PC-3 (cell line): ENCODE measurements at places on chromosomes 7 and 10. TPM values are rescaled to one million over a fixed set of nuclear protein-coding genes. Genes with fewer than 3 reads are reported as not detected.

GRCh38 chr7:45917658-45918057, 3.4 kb downstream of the IGFBP3 start:
- no peaks in the 10 kb centered on the region for H3K27me3 ChIP-seq
- H3K4me1 ChIP-seq, result peaks cover 33% of the 10 kb centered on the region
- peak; percentile 81 for DNase-seq
- no peak overlapping the region for H3K27ac ChIP-seq
- H3K36me3 ChIP-seq, result peaks cover 7% of the 10 kb centered on the region; the same call in 1 of the 2 replicates

Gene ZC3HAV1L
- 8.2 and 8.7 TPM in 2 replicates for total RNA-seq

DNA sequence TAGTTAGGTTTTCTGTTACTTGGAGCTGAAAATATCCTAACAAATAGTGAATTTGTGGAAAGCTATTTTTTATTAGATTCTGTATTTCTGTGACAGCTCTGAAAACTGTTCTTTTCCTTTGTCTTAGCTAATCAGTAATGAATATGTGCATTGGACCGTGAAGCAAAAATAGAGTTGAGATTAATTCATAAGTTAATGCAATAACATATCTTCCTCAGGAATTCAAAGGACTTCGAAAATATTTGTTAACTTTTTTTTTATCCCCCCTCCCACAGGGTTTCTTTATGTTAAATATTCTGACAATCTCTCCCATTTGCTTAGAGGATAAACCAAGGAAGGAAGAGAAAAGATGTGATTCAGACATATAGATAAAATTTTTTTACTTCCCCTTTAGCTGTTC, 101.4 kb downstream of the PODXL start:
- no peak for DNase-seq
- H3K36me3 ChIP-seq, result no peaks in the 10 kb centered on the region; the same call in 1 of the 2 replicates
- H3K27me3 ChIP-seq, result no peaks in the 10 kb centered on the region
- H3K4me3 ChIP-seq, result no peak overlapping the region
- H3K4me1 ChIP-seq, result peaks cover 8% of the 10 kb centered on the region; the same call in 1 of the 2 replicates

DNA sequence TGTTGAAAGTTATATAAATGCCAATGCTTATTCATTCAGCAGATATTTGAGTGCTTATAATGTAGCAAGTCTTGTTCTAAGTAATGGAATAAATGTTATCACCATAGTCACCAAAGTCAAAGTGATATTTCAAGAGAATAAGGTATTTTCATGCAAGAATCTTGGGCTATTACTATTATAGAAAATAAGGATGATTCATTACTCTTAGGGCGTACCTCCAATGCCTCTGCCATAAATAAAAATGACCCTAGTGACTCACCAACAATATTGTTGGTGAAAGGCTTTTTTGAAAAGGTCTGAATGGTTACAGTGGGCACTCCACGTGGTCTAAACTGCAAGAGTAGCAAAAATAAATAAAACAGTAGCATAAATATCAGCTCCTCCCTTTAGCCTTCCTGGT, 68.4 kb downstream of the RALA start:
- H3K36me3 ChIP-seq, result peaks cover 16% of the 10 kb centered on the region
- peak overlapping the region; percentile 12; the same call in 1 of the 2 replicates for H3K27ac ChIP-seq

Gene RARRES2
- 1.6 TPM in 1 of 2 replicates, not detected in the other for total RNA-seq

Gene ZNF479
- not detected in 2 replicates for total RNA-seq

- H3K4me3 ChIP-seq, result peak within 1 kb of the TSS; percentile 89
- H3K27me3 ChIP-seq, result no peaks in the 10 kb centered on the region
- DNase-seq, result peak; percentile 94
- H3K36me3 ChIP-seq, result no peaks in the 10 kb centered on the region
- peak within 1 kb of the TSS; percentile 49 for H3K27ac ChIP-seq
- H3K4me1 ChIP-seq, result peaks cover 18% of the 10 kb centered on the region
Measured at GRCh38 chr7:150378853-150379440, at the start of gene ZNF775. TSS of gene ZNF775 (plus strand) at chr7:150379330. CDS start at chr7:150388471, 9,141 bp downstream.

Gene C10orf62
- total RNA-seq, result not detected in 2 replicates

Gene PAPSS2
- total RNA-seq, result 16.4 and 17.3 TPM in 2 replicates

Gene ADRB1
- 0.15 and 0.29 TPM in 2 replicates for total RNA-seq

- no peaks in the 10 kb centered on the region for H3K27me3 ChIP-seq
- no peaks in the 10 kb centered on the region for H3K36me3 ChIP-seq
- no peak overlapping the region for H3K27ac ChIP-seq
- peak; percentile 79 for DNase-seq
- no peak overlapping the region for H3K4me3 ChIP-seq
Measured at GRCh38 chr10:63819753-63820329, 298.6 kb downstream of the REEP3 start.

DNA sequence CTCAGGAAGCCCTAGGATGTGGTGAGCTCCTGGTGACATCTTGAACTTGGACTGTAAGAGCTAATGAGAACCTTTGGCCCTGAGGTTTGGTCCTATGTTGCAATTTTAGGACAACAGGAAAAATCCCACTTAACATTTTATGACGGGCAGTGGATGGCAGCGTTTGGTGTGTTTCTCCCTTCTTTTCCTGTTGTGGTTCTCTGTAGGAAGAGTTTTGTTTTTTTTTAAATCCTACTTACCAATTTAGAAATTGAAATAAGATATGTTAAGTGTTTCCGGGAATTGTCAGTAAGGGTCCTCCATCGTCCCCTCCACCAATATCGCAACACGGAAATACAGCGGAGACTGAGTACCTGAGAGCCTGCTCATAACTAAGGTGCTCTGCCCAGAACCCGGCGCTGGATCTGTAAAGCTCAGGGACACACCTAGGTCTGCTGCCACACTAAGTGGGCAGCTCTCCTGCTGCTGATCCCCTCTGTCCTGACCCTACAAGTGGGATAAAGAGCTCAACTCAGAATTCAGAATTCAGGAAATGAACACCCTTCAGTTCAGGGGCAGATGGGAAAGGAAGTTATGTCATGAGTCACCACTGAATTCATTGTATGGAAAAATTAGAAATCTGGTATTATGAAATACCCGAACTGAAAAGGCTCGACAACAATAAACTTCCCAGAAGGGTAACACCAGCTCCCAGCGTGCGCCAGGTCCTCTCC, 9.1 kb upstream of the PROSER2 start:
- no peak overlapping the region for H3K4me3 ChIP-seq
- DNase-seq, result peak; percentile 7
- H3K4me1 ChIP-seq, result peaks cover 3% of the 10 kb centered on the region; the same call in 1 of the 2 replicates
- no peak overlapping the region for H3K27ac ChIP-seq
- H3K27me3 ChIP-seq, result no peaks in the 10 kb centered on the region
- no peaks in the 10 kb centered on the region for H3K36me3 ChIP-seq

DNA sequence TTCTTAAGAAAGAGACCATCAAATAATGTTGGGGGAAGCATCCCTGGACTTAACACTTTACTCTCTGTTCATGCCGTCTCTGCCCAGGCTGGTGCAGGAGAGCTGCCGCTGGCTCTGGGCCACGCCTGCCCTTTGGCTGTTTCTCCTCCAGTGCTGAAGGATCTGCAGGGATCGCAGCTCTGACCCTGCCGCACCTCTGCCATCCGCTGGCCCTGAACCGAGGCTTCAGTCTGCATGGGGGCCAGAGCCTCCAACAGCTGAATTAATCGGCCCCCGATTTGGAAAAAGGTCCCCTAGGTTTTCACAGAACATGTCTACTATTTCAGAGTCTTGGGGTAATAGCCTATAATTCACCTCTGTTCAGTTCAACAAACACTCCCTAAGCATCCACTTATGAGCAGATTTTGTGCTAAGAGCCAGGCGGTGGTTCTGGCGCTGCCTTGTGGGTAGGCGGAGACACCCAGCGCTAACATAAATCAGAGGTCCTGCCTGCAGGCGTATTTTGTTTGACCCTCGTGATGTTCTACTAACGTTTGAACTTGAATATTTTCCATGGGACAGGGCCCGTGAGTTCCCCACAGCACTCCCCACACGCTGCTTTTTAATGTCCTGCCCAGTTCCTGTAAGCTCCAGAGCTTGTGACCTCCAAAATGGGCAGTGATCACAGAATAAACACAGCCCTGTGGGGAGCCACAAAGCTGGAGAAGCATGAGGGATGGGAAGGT, 99.0 kb downstream of the DYNC2I1 start:
- no peak for DNase-seq
- no peaks in the 10 kb centered on the region for H3K27me3 ChIP-seq
- H3K36me3 ChIP-seq, result peaks cover 6% of the 10 kb centered on the region
- peaks cover 8% of the 10 kb centered on the region; the same call in 1 of the 2 replicates for H3K4me1 ChIP-seq
- no peak overlapping the region for H3K4me3 ChIP-seq

Gene NEURL1
- 1.7 and 3.5 TPM in 2 replicates for total RNA-seq

DNA sequence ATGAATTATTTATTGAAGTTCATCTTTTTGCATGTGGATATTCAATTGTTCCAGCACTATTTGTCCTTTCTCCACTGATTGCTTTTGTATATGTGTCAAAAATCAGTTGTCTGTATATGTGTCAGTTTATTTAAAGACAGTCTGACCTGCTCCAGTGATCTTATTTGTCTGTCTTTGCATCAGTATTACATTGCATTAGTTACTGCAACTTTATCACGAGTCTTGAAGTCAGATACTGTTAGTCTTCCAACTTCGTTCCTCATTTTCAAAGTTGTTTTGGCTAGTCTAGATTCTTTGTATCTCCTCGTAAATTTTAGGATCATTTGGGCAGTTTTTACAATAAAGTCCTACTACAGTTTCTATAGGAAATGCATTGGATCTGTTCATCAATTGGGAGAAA, 166.4 kb downstream of the CELF2 start:
- no peaks in the 10 kb centered on the region for H3K4me1 ChIP-seq
- H3K36me3 ChIP-seq, result no peaks in the 10 kb centered on the region
- DNase-seq, result no peak
- H3K27ac ChIP-seq, result no peak overlapping the region
- no peaks in the 10 kb centered on the region for H3K27me3 ChIP-seq
- H3K4me3 ChIP-seq, result no peak overlapping the region

DNA sequence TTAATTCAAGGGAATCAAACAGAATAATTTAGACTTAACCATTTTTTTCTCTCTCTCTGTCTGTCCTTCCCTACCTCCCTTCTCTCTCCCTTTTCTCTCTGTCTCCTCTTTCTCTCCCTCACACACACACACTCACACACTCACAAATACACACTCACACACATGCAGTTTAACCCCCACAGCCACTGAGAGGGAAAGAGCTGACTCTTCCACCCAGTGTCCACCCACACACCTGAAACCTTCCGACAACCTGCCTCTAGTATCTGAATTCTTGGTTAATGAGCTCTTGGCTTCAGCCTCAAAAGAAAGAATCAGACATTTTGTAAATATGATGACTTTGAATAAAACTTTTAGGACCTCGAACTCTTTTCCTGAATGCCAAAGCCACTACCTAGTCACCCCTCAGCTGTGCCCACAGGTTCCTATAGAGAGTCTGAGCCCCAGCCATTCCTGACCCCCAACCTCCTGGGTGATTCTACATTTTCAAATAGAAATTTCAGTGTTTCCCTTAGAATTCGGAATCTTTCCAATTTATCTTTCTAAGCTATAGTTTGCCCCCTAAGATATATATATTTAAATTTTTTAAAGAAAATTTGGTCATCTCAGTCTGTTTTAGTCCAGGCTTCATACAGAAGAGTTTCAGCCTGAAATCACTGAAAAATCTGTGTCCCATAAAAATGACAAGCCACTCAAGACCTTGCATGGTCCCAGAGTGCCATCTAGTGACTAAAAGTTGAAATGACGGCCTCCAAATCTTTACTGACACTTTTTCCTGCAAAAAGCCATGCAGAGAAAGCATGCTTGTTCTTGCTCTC, 202.8 kb downstream of the IPMK start:
- peaks cover 12% of the 10 kb centered on the region; the same call in 1 of the 2 replicates for H3K4me1 ChIP-seq
- no peak overlapping the region for H3K27ac ChIP-seq
- peak; percentile 92 for DNase-seq
- H3K4me3 ChIP-seq, result no peak overlapping the region

GRCh38 chr7:106895246-106895864, 30.3 kb downstream of the PIK3CG start:
- no peaks in the 10 kb centered on the region for H3K36me3 ChIP-seq
- H3K27ac ChIP-seq, result no peak overlapping the region
- no peaks in the 10 kb centered on the region for H3K4me1 ChIP-seq
- no peaks in the 10 kb centered on the region for H3K27me3 ChIP-seq
- no peak overlapping the region for H3K4me3 ChIP-seq

Gene CDC14C
- total RNA-seq, result not detected in 2 replicates

DNA sequence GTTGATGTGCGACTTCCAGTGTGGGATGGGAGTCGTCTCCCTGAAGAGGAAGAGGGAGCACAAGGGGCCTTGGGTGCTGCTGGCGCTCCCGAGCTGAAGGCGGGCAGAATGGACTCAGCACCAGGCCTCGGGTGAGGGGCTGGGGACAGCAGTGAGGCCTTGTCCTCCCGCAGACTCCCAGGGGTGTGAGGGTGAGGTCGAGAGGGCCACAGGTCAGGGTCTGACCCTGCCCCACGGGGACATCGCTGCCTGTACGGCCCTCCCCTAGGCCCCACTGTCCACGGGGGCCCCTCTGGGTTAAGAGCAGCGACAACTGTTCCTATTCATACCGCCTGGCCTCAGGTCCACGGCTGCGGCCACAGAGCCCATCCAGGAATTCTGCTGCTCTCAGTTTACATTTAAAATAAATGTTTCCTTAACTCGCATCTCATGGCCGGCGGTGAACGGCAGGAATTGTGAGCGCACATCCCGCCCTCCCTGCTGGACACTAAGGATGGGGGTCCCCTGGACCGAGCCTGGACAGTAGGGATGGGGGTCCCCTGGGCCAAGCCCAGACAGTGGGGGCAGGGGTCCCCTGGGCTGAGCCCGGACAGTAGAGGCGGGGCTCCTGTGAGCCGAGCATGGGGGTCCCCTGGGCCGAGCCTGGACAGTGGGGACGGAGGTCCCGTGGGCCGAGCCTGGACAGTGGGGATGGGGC, 61.7 kb downstream of the PDGFA start:
- H3K4me3 ChIP-seq, result no peak overlapping the region
- H3K27me3 ChIP-seq, result no peaks in the 10 kb centered on the region
- no peaks in the 10 kb centered on the region for H3K36me3 ChIP-seq
- no peaks in the 10 kb centered on the region for H3K4me1 ChIP-seq
- DNase-seq, result no peak

Gene CC2D2B
- total RNA-seq, result not detected in 2 replicates

DNA sequence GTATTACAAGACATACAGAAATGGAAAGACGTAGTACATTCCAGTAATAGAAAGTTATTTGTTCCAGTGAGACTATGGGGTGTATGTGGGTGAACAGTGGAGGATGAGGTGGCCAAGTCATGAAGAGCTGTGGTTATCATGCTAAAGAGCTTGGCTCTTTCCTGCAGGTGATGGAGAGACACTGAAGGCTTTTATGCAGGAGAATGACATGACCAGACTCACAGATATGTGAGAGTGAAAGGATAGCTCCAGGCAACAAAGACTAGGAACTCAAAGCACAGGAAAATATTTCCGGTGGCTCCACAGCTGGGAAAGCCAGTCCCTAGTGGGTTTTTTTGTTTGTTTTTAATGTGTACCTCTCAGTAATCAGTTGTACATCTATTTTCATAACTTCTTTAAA, 133.5 kb downstream of the TSPAN12 start:
- no peaks in the 10 kb centered on the region for H3K27me3 ChIP-seq
- H3K4me3 ChIP-seq, result no peak overlapping the region
- no peak for DNase-seq
- no peak overlapping the region for H3K27ac ChIP-seq

GRCh38 chr10:24007359-24007758, 201.6 kb upstream of the KIAA1217 start:
- DNase-seq, result no peak
- H3K4me3 ChIP-seq, result no peak overlapping the region
- H3K36me3 ChIP-seq, result no peaks in the 10 kb centered on the region
- H3K27ac ChIP-seq, result no peak overlapping the region
- H3K4me1 ChIP-seq, result no peaks in the 10 kb centered on the region

DNA sequence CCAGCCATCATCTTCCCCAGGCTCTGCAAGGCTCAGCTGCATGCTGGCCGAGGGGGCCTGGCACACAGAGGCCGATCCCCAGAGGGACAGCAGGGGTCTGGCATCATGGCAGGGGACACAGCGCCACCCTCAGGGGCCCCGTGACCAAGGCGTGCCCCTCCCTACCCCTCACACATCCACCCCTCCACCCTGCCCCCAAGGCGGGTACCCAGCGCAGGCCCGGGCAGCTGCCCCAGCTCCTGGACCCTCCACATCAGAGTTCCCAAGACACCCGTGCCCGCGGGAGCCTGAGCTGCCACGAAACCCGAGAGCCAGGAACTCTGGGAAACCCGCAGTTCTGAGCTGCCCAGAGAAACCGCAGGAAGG, 46.5 kb upstream of the TNRC18 start:
- H3K4me3 ChIP-seq, result no peak overlapping the region
- no peaks in the 10 kb centered on the region for H3K36me3 ChIP-seq
- H3K4me1 ChIP-seq, result no peaks in the 10 kb centered on the region
